ENCODE measurements at places on chromosomes 12 and 14.

GRCh38 chr12:105164068-105164467 is 56.5 kb downstream of the WASHC4 start:
- DNase-seq: no peak

GRCh38 chr12:45634273-45634917 is 95.1 kb upstream of the ARID2 start:
- DNase-seq: no peak

DNA sequence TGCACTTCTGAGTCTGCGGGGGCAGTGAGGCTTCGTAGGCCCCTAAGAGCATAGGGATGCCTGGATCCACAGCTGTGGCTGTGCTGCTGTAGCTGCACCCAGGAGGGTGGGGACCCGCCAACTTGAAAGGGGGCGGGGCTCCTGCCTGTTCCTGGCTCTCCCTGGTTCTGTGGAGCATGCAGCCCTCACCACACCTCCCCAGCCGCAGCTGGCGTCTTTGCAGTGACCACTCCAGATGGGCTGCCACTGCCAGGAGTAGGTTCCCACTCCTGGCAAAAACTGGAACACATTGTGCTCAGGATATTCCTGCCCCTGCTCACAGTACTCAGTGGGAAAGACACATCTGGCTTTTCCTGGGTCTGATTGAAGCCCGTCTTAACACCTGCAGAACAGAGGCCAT is 35.8 kb downstream of the TIMELESS start:
- no peak for DNase-seq

DNA sequence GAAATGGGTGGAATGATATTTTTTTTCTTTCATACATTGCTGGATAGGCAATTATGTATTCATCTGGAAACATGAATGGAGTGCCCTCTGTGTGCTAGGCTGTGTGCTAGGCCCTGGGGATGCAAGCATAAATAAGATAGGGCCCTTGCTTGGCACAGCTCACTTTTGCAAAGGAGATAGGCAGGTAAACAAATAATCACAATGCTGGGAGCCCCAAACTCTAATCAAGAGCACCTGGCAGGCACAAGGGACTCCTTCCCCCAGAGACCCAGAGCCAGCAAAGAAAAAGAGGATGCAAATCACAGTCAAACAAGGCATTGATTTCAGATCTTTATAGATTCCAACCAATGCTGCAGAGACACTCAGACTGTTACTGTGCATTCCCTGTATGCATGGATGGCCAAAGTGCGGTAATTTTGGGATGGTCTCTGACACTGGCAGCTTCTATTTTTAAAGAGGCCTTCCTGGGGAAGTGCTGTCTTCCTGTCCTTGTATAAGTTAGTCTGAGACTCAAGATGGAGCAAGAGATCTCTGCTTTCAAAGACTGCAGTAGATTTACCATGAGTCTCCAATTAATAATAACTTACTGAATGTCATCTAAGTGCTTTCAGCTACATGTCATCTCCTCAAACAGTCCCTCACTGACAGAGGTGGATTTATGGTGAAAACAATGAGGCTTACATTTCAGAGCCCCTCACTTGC is 45.1 kb upstream of the CPM start:
- DNase-seq: no peak

DNA sequence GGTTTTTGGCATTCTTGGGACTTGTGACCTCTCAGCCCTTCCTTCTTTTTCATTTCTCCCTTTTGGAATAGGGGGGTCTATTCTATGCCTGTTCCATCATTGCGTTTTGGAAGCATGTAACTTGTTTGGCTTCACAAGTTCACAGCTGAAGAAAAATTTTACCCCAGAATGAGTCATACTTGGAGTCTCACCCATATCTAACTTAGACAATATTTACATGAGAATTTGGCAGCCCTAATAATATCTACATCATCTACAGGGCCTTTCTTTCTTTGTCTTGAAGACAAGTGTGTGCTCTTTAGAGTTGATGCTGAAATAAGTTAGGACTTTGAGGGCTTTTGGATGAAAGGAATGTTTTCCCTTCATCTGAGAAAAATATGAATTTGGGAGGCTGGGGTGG is 1312.9 kb upstream of the FLRT2 start:
- DNase-seq: no peak

GRCh38 chr14:103526247-103526913 is 2.6 kb upstream of the TRMT61A start:
- no peak for DNase-seq

GRCh38 chr14:36069535-36069900 is 107.0 kb downstream of the PTCSC3 start:
- DNase-seq: no peak

- DNase-seq: no peak
Measured at GRCh38 chr14:60649875-60650372, 647 bp upstream of the SIX1 start.

DNA sequence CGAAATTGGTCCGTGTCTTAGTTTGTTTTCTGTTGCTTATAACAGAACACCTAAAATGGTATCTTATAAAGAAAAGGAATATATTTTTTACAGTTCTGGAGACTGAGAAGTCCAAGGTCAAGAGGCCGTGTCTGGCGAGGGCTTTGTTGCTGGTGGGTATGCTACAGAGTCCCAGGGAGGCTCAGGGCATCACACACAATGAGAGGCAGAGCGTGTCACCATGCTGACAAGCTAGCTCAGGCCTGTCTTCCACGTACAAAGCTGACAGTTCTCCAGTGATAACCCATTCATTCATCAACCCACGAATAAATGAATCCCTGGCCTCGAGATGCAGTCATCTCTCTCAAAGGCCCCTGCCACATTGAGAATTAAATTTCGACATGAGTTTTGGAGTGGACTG is 56.7 kb upstream of the AEBP2 start:
- no peak for DNase-seq

DNA sequence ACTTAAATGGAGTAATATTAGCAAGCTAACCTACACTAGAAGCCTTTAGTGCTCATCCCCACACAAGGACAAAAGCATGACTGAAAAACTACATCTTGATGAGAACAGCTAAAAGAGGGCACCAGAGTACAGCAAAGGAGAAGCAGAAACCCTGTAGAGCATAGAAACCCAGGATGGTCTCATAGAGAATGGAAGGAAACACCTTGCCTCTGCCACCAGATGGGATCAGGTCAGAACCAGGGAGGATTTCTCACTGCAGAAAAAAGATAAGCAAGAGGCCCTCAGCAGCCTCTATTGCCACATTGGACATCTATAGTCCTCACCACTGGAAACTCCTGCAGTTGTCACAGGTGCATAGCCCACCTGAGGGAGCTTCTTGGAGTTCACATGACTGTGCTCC is 13.6 kb upstream of the ZNF705A start:
- no peak for DNase-seq

DNA sequence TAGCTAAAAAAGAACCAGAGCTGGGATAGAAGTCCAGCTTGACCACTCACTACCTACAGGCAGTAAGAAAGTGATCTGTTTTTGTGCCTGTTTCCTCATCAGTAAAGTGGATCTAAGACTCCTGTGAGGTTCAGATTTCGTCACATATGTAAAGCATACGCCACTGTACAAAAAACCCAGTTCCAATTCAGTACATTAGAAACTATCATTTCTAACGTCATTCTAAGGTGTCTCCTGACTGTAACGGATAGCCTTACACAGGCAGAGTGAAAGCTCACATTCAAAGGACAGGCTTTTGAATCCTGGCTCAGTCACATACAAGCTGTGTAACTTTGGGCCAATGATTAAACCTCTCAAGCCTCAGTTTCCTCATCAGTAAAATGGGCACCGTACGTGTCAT is 3.5 kb downstream of the SLC15A4 start:
- no peak for DNase-seq

DNA sequence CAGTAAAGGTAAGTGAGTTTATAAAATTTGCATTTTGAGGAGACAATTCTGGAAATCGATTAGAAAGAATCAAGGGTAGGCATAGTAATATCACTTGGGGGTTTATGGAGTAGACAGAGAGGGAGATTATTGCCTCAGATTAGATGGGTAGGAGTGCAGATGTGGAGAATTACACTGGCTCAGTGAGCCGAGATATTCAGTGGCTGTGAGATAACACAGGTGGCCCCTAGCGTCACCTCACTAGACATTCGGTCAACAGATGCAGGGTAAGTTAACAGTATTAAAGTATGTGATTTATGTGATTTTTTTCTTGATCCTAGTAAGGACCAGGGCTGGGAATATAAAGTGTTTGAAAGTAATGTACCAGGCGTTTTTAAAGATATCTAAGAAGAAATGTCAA is 39.6 kb upstream of the KLRD1 start:
- no peak for DNase-seq

GRCh38 chr14:32470161-32470715 is 141.1 kb downstream of the AKAP6 start:
- DNase-seq: no peak

DNA sequence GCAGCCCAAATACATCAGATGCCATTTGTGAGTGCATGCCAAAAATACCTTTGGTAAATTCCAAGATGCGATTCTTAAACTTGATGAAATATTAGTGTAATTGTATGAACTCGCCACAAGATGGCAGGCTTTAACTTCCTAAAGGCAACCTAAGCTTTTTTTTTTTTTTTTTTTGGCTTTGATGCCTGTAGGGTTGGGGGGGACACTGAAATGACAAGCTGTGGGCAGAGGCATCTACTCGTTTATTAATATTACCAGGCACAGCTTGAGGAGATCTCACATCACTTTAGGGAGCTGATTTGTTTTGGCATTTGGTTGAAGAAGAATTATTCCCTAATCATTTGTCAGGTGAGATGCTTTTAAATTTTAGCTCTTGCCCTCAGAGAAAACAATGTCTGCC is 126.7 kb upstream of the CCDC196 start:
- no peak for DNase-seq

- DNase-seq: no peak
Measured at GRCh38 chr12:19575337-19576243, 136.3 kb downstream of the AEBP2 start.

- DNase-seq: no peak
Measured at GRCh38 chr14:74954232-74954946, 1.0 kb downstream of the PGF start.

- DNase-seq: no peak
Measured at GRCh38 chr14:23115039-23115731, 3.9 kb downstream of the CEBPE start.

DNA sequence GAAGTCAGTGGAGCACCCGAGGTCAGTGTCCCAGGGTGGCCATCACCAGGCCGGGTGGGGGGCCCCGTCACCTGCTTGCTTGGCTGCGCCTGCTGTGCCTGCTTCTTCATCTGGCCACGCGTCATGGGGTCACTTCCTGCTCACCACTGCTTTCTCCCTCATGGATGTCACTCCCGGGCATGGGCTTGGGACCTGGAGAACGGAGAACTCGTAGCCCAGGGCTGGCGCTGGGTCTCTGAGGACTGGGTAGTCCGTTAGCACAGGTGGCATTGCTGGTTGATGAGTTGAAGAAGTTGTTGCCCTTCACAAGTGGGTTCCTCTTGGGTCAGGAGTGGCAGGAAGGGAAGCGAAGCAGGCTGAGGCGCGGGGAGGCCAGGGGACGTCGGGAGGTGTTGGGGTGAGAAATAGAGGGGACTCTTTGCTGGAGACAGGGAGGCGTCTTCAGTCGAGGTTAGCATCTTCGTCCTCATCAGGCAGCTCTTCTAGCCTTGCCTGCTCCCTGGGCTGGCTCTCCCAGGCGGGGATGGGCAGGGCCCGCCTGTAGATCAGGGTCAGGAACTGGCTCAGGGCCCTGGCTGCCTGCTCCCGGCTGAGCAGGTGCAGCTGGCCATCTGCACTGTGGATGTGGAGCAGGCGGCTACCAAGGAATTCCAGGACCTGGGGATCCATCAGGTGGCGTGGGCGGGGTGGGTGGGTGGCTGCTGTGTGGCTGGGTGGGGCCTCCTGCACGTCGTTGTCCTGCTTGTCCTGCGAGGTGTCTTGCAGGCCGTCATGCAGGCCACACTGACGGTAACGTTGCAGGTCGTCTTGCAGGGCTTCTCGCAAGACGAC is 23.0 kb downstream of the RTL1 start:
- DNase-seq: no peak

- DNase-seq: no peak
Measured at GRCh38 chr12:65525491-65526141, 247.1 kb downstream of the MSRB3 start.

DNA sequence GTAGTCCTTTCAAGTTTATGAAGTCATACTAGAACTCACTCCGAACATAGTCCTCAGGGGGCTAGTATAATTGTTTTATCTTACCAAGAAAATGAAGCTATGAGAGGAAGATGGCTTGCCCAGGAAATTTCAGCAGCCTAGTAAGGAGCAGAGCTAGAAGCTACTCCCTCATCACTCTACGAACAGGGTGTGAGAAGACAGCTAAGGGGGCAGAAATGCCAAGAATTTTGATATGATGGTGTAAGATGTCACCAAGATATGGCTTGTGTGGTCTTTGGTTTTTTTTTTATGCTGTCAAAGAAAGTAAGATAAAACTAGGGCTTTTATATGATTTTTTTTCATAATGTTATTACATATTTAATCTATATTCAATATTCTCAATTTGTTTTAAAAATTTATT is 47.6 kb downstream of the PRICKLE1 start:
- no peak for DNase-seq

DNA sequence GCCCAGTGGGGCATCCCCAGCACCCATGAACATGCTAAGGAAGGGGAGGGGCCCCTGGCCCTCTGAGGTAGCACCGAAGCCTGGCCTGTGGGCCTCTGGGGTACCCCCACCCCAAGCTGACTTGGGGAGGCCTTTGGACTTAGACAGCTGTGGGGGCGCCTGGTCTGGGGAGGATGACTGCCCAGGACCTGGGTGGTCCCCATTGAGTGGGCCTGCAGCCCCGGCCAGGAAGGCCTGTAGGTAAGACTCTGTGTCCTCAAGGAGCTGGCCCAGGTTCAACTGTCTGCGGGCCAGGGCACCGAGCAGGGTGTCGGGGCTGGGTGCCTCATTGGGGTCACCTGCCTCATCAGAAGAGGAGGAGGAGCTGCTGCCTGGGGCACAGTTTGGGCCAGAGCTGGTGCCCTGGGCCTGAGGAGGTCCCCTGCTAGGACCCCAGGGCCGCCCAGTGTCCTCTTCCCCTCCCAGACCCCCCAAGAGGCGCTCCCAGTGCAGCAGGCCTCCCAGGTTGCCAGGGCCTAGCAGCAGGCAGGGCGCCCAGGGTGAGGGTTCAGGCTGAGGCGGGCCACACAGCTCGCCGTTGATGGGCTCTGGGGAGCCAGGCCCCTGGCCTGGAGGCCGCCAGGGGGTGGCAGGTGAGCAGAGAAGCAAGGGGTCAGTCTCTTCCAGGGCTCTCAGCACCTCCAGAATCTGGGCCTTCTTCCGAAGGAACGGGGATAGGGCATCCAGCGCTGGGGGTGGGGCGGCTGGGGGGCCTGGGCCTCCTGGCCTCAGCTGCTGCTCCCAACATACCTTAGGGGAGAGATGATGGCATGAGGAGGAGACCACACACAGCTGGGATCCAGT is 31.4 kb downstream of the NCKAP5L start:
- DNase-seq: no peak

DNA sequence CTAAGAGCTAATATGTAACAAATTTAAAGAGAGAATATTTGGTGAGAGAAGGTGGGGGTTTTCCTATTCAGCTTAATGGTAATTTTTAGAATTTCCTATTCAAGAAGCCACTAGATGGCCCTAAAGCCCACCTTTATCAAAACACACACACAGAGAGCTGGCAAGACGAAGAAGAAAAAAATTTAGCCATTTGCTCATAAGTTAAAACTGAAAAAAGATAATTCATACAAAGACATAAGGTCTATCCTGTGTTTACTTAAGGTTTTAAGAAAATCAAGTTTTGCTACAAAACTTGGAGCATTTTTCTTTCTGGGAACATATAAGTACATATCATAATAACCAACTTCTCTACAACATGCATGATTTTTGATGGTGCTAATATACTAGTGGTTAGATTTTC is 46.8 kb upstream of the PCED1B start:
- no peak for DNase-seq

GRCh38 chr12:76546889-76547288 is 12.7 kb downstream of the OSBPL8 start:
- DNase-seq: no peak

Measured in stimulated activated CD8-positive, alpha-beta memory T cell treated with anti-CD3 and anti-CD28 coated beads, Interleukin-4, amount 100 ng/mL, for 1 hour (primary cell).